Non-pigmented ciliary epithelial cell (primary cell): ENCODE measurements at places on chromosomes 2 and 18.

GRCh38 chr2:227653419-227653818 is 13.2 kb upstream of the SCYGR5 start:
- DNase-seq: no peak

DNA sequence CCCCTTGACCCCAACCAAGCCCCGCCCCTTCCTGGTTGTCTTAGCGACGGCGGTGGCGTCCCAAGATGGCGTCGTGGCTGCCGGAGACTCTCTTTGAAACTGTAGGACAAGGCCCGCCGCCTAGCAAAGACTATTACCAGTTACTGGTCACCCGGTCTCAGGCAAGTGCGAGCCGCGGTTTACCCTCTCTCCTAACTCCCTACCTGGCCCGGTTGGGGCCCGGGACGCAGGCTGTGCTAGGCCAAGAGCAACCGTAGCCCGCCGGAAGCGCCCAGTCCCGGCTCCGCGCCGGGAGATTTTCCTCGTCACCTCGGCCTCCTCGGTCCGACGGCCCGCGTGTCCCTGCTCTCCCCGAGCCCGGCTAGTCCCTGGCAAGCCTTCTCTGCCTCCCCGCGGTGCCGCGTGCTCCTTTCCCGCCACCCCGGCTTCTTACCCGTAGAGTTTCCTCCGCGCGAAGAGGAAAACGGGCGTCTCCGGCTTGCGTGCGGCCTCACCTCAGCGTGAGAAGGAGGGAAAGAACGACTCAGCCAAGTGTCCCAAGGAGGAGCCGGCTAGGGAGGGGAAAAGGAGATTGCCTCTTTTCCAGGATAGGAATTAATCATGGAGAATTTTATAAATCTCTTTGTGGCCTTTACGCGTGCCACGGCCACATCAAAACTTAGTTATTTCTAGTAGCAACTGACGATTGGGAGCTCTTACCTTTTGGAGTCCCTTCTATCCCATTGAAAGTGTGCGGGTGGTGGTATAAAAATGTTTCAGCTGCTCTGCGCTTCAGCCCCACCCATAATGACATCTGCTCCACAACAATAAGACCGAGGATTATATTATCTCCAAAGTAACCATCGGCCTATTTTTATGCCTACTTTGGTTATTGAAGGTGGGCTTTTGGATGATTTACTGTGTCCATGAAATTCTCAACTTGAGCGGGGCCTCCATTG is at the start of gene FBXO36:
FBXO36 (plus strand) TSS at position 55 of the 938 bp plus-strand sequence; CDS start at position 66, 11 bp downstream.
- DNase-seq: no peak

DNA sequence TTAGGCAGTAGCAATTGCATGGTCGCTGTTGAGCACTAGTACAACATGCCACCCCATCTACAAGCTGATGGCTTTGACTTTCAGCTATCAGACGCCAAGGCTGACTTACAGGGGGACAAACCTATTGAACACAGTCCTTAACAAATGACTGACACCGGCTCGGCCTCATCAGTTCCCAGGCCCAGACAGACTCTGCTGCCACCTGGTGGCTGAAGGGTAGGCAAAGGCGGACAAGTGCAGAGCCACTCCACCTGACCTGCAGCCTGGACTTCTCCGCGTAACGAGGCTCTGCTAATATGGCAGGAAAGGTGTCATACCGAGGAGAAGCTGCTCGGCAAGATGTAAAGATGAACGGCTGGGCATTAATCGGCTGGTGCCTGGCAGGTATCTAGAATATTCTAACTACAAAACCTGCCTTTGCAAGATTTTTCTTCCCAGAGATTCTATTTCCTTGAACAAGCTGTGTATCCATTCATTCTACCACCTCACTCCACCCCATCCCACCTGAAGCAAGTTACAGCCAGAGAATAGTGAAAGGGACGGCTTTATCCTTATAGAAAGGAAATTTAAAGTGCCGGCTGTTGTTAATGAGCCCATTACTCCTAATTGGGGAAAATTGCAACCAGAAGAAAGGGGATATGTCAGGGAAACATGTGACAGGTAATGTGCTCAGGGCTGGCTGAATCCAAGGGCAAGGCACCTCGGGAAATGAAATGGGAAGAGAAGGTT is 67.4 kb downstream of the STEAP3 start:
- no peak for DNase-seq

GRCh38 chr18:57210716-57211411 is 64.0 kb downstream of the BOD1L2 start:
- DNase-seq: no peak

GRCh38 chr2:154233231-154233630 is 361.5 kb downstream of the GALNT13 start:
- no peak for DNase-seq

- peak; percentile 61 for DNase-seq
These were observed 680.9 kb downstream of the IRS1 start for GRCh38 chr2:226118471-226119429.

- no peak for DNase-seq
These were observed 6.6 kb downstream of the SOCS6 start for GRCh38 chr18:70295192-70296188.

DNA sequence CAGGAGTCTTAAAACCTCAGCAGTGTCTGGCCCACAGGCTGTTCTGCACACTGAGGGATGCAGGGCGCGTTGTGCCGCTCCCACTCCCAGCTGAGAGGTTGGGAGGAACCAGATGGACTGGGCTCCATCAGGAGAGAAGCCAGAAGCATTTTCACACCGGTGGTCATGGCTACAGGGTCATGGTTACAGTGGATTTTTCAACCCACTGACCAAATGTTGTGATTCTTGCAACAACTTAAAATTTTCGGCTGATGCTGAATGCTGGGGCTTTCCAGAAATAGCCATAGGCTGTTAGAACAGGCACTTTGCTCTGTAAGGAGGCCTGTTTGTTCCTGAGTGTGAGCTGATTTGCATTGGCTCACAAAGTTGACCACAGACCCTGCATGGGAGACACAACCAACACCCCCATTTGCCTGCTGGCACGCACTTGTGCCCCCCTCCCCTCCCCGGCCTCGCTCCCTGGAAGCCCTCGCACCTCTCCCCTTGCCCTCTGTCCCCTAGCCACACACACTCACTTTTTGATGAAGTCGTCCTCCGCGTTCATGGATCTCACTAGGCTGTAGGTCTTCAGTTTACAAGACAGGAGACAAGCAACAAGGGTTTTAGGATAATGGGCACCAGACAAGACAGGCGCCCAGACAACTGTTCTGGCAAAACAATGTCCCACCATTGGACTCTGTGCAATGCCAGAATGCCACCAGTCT is 3.4 kb downstream of the LPIN1 start:
- DNase-seq: no peak

DNA sequence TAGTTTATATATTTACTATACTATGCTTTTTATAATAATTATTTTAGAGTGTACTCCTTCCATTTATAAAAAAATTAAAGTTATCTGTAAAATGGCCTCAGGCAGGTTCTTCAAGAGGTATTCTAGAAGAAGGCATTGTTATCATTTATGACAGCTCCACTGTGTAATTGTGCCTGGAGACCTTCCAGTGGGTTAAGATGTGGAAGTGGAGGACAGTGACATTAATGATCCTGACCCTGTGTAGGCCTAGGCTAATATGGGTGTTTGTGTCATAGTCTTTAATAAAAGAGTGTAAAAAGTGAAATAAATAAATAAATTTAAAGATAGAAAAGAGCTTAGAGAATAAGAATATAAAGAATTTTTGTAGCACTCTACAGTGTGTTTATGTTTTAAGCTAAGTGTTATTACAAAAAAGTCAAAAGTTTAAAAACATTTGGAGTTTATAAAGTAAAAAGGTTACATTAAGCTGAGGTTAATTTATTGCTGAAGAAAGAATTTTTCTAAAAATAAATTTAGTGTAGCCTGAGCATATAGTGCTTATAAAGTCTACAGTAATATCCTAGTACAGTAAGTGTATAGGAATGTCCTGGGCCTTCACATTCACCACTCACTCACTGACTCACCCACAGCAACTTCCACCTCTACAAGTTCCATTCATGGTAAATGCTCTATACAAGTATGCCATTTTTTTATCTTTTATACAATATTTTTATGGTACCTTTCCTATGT is 190.0 kb upstream of the SESTD1 start:
- DNase-seq: peak; percentile 94

DNA sequence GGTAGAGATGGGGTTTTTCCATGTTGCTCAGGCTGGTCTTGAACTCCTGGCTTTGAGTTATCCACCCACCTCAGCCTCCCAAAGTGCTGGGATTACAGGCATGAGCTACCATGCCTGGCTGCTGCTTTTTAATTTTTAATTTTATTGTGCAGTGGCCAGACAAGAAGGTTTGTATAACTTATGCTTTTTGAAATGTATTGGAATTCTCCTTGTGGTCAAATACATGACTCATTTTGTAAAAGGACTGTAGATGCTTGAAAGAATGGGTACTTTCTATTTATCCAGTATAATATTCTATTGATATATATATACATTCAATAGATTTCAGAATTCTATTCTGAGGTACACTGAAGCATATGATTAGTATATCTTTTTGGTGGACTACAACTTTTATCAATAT is 82.6 kb upstream of the ST3GAL5 start:
- DNase-seq: peak; percentile 35

DNA sequence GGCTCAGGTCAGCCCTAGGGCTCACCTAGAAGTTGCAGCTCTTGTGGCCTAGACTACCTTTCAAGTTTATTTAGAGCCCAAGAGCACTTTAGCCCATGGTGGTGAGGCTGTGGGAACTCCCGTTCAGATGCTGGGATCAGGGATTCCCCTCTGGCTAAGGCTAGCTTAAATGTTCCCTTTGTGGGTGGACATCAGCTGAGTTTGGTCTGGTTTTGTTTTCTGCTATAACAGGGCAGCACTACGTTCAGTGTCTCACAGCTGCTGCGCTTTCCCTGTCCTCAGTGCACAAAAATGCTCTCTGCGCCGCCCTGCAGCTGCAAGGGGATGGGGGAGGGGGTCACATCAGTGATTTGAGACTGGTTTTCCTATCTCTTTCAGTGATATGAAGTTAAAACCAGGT is 170.5 kb upstream of the KCNJ3 start:
- no peak for DNase-seq

DNA sequence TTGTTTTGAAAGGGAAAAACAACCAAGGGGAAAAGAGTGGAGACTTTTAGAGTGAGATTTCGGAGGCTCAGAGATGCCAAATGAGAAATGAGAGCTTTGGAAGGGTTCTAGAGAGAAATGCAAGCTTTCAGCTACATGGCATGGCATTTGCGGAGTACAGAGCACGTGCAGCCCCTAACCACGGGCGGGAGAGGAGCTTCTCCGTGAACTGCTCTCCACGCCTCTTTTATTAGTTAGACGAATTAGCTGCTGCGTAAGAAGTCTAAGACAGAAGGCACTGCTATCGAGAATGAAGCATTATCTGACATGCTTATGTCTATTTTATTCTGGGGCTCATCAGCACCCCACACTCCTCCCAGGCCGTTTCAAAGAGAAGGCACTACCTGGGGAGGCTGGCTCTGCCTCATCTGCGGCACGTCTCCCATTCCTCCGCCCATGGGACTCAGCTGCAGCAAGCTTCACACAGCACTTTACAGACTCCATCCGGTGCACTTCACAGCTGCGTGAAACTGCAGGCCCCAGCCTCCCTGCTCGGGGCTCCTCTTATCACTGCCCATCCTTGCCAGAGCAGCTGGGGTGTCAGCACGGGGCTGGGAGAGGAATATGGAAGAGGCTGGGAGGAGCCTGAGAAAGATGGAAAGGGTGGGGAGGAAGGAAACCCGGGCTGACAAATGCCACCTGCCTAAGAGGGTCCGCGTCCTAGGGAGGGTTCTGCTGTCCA is 207.3 kb upstream of the APCDD1 start:
- DNase-seq: no peak

GRCh38 chr2:69464575-69464974 is 27.3 kb upstream of the NFU1 start:
- DNase-seq: peak; percentile 2

- no peak for DNase-seq
These were observed 145.4 kb downstream of the NCK2 start for GRCh38 chr2:105890111-105890510.

DNA sequence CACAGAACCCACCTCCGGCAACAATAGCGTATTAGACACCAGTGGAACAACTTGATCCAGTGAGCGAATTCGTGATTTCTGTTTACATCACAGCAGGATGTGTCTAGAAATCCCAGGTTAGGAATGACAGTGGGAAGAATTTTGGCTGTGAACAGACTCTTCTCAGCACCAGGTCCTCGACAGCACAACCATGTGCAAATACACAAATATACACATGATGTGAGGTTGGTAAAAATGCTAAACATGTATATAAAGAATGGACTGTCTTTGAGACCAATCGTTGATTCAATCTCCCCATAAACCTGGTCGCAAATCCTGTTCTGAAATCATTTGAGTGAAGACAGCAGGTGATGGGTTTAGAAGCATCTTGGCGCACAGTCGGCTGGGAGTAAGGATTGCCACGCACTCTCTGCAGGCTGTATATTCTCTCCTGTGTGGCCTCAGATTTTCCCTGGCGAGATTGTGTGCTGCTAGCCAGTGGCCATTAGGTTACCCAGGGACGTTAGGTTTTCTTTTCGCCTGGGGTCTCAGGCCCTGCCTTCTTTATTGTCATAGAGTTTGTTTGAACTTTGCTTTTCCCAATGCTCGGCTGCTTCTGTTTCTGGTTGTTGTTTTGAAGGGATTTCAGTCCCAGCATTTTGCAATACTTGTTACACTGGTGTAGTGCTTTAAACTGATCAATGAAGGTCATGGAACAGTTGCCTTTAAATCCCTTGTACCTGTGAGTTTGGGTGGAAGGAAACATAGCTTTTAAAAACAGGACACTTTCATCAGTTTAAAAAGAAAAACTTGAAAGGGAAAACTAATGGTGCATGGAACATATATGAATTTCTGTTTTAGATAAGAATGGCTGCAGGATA is 147.3 kb downstream of the ALPK2 start:
- DNase-seq: no peak

DNA sequence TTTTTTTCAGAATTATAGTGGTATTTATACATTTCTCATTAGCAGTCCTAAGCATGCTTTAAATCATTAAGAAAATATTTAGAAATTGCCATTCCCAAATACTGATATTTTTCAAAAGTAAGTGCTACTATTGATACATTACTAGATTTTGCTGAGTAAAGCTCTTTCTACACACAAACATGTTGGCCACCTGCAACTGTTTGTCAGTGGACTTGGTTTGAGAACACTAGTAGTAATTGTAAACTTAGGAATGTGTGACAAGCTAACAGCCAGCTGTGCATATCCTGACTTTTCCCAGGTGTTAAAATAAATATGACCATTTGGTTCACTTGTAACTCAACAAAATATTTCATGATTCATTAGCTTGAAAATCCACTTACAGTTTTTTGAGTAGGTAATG is 103.1 kb downstream of the MSTN start:
- DNase-seq: no peak
